ENCODE measurements at places on chromosomes 7 and 10.

GRCh38 chr7:23685731-23686130 lies 5.7 kb downstream of the FAM221A start:
- no peak for DNase-seq

DNA sequence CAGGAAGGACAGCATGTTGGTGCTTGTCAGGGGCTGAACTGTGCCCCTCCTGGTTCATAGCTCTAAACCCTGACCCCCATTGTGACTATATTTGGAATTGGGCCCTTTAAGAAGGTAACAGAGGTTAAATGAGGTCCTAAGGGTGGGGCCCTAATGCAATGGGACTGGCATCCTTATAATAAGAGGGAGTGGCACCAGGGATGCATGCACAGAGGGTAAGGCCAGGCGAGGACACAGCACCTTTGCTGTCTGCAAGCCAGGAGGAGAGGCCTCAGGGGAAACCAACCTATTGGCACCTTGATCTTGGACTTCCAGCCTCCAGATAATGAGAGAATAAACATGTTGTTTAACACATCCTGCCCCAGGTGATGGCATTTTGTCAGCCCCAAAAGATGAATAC lies 61.3 kb upstream of the EBF3 start:
- no peak for DNase-seq

GRCh38 chr7:31991846-31992245 lies 78.4 kb downstream of the PDE1C start:
- DNase-seq, result no peak

- no peak for DNase-seq
Measured at GRCh38 chr7:47937711-47938573, 10.3 kb downstream of the PKD1L1 start.

GRCh38 chr10:88209837-88210561 lies 346.6 kb downstream of the PTEN start:
- no peak for DNase-seq

DNA sequence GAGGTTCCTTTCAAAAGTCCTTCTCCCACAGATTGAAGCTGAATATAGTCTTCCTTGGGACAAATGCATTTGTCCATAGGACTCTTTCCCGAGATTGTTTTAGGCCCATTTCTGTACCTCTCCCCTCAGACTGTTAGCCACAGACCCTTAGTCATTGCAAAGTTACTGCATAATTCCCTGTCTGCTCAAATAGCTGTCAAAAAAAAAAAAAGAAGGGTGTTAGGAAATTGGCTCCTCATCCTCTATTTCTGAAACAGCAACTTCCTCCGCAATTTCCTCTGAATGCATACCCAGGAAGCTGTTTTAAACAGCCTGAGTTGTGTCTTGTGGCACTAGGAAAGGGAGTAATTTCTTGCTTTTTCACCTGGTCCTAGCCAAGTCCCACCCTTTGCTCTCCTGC lies 5.4 kb downstream of the LRRC4 start:
- DNase-seq, result no peak

- no peak for DNase-seq
Measured at GRCh38 chr7:15199482-15199881, 296.9 kb upstream of the DGKB start.

DNA sequence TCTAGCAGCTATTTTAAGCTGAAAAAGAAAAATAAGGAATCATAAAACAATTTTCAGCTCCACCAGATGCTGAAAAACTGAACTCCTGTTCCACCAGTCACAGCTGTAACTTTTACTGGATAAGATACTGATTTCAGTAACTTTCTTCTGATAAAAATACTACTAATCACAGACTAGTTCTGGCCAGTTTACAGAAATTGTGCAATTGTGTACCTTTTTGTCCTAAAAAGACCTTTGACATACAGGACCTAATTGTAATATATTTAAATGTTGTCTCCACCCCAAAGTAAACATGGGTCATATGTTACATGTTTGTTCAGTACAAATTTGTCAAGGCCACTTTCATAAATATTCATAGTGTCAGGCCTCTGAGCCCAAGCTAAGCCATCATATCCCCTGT lies 27.1 kb upstream of the PIP start:
- DNase-seq, result no peak

DNA sequence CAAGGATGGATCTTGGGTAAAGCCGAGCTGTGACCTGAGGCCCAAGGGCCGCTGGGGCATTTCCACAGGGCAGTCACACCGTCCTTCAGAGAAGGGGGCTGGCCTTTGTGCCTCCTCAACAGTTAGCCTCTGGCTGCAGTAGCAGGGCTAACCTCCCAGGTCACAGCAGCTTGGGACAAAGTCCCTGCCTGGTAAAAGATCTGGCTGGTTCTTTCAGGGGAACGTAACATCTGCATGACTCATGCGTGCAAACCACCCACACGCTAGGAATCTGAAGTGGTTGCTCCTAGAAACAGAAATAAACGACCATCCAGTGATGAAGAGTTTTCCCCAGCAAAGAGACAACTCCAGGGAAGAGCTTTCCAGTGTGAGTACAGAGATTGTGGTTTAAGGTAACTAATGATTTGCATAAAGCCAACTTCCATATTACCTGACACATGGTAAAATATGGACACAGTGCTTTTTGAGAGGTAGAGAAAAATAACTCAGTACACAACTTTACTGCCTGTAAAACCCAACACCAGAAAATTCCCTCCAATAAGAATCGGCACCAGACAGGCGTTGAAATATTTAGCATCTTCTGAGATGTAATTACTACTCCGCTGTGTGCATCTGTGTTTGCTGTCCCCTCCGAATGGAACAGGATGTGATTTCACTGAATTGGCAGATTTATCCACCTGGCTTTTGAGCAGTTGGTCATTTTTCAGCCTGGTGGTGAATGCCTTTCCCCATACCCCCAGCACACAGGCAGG lies 84.9 kb upstream of the ADRB1 start:
- DNase-seq, result no peak

DNA sequence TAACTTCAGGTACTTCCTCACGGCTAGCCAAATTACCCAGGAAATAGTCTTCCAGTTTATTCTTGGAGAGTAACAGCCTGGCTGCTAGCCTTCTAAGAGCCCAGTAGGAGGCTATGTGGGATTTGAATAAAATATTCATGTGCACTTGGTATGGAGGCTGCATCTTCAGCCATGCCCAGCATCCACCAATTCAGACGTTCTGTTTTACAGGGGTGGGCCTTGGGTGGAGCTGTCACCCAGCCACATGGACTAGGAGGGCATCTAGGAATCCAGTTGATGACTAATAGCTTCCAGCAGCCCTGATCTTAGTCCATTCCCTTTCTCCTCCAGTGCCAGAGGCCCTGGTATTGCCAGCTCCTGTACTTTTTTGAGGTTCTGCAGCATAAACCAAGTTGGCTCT lies 66.3 kb upstream of the ZRANB1 start:
- no peak for DNase-seq

GRCh38 chr10:63466144-63466935 lies 563 bp upstream of the JMJD1C start:
- DNase-seq, result no peak

GRCh38 chr10:32055478-32056135 lies 618 bp downstream of the KIF5B start:
- no peak for DNase-seq

- no peak for DNase-seq
Measured at GRCh38 chr7:149289856-149290255, 27.9 kb downstream of the ZNF783 start.

- no peak for DNase-seq
Measured at GRCh38 chr7:23514755-23515154, 17.0 kb downstream of the TRA2A start.

DNA sequence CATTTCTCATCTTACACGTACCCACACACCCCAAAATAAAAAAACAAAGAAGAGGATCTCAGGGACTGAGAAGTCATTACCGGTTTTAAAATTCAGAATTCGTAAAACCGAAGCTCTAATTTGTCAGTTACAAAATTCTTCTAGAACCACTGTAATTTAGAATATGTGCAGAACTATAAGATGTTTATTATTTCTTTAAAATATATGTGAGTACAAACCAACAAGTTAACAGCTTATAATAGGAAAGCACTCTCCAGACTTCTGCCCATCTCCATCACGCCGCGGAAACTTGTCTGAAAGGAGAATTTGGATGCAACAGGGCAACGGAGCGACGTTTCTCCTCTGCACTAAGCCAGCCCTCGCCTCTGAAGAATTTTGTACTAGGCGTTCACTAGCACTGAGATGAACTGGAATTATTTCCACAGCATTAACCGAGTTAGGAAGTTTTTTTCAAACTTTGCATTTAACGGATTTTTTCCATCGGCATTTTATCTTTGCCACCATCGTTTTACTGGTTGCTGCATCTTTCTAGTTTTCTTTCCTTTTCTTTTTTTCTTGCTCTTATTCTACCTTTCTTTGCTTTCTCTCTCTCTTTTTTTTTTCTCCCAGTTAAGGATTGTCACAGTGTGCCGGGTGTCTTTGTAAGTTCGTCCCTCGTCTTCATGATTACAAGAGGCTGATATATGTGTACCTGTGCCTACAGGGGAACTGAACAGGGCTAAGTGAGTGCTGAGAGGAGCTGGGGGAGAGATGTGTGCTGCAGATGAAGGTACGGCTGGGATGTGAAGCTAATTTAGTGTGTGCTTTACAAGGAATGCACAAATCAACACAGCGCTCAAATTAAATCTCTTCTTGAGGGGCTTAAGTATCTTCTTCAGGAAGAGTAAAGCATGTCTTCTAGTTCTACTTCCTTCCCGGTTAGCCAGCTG lies 295.9 kb upstream of the NFE2L3 start:
- no peak for DNase-seq

- DNase-seq, result no peak
Measured at GRCh38 chr7:89780291-89780690, 374.0 kb upstream of the STEAP1 start.

- DNase-seq, result no peak
Measured at GRCh38 chr7:1168422-1168821, 8.4 kb upstream of the ZFAND2A start.

DNA sequence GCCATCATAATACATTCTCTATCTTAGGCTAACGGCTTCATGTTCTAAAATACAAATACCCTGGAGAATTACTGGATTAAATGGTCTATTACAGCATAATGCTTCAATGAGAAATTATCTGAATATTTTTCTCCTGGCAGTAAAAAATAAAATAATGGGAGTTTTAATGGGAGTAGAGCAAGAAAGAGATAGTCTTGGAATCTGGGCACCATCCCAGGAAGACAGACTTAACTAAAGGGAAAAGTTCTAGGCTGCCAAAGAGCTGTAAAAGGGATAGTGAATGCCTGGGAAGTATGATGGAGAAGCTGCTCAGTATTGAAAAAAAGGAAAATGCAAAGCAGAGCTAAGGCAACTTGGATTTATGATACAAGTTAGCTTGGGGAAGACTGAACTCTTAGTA lies 12.1 kb upstream of the SYPL1 start:
- DNase-seq, result no peak

- DNase-seq, result no peak
Measured at GRCh38 chr7:90879924-90880323, 283.8 kb downstream of the CDK14 start.

DNA sequence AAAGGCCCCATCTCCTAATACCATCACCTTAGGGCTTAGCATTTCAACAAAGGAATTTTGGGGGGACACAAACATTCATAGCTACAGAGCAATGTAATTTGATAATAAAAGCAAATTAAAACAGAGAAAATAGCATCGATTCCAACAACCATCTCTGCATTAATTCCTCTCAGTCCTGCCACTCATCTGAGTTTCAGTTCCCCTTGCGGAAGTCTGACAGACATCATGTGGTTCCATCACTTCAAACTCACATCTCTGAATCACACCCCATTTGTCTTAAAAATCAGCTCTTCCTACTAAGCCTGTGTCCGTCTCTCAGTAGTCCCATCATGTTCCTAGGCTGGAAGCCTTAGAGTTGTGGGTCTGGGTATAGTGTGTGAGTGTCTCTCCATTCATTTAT lies 3.6 kb downstream of the ADCK2 start:
- DNase-seq, result no peak

GRCh38 chr10:93384006-93384405 lies 98.1 kb downstream of the MYOF start:
- DNase-seq, result no peak

- DNase-seq, result peak; percentile 34
Measured at GRCh38 chr7:66043681-66044497, 31.7 kb upstream of the ASL start.

DNA sequence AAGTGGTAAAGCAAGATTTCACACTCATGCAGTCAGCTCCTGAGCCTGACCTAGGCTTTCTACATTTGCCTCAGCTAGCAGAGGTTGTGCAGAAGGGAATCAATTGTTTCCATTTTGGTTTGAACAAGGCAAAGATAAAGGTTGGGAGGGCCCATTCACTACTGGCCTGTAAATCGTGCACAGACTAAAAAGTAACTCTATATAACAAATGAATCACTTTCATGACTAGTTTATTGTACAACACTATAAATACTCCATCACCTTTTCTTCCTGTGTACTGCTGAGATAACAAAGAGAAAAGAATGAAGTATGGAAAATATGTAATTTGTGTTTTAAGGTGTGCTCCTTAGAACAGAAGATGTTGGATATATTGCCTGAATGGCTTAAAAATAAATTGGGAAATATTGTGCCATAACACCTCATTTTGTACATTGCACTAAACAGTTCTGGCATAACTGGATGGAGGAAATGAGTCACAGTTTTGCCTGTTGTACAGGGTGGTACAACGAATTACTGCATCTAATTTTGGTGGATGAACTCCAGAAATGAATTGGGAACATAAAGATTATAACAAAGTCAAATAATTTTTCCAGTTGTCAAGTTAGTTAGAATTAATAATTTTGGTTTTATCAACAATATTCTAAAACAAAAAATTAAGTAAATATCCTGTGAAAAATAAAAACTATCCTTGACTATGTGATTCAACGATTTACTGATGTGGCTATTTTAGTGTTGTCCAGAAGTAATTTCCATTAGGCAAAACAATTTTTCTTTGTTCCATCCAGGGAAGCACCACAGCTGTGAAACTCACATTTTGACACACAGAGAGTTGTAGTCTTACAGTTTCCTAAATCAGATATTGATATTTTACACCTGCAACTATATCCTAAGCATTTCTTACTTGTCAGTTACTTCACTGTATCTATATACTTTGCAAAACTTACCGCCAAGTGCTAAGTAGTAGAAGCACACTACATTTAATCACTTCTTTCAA lies 18.0 kb downstream of the SEMA3C start:
- DNase-seq, result no peak

- DNase-seq, result no peak
Measured at GRCh38 chr7:148722340-148723165, 23.9 kb downstream of the CUL1 start.

GRCh38 chr10:9951481-9952257 lies 1066.0 kb upstream of the CELF2 start:
- DNase-seq, result no peak

GRCh38 chr7:79281426-79281825 lies 172.0 kb downstream of the MAGI2 start:
- no peak for DNase-seq

GRCh38 chr7:138527746-138528223 lies 67.7 kb downstream of the TRIM24 start:
- no peak for DNase-seq

DNA sequence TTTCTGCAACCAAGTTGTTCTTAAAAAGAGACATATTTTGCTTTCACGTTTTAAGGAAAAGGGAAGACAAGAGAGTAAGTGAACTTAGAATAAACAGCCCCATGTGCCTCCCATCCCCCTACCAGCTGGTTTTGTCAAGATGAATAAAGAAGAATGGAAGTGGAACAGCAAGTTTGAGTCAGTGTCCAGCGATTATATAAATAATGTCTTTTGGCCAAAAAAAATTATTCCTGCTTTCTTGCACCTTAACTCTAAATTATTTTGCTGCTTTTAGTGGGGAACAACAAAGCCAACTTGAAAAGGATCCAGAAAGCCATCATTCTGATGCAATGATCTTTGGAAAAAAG lies 82.4 kb upstream of the TRIL start:
- DNase-seq, result no peak
